ENCODE measurements at places on chromosomes 1 and 21. TPM values are rescaled to one million over a fixed set of nuclear protein-coding genes. Genes with fewer than 3 reads are reported as not detected.
A peak's percentile ranks its signal among the peaks of the same experiment; 100 is the strongest.

The CA6 gene
- 6.4 TPM for total RNA-seq

The EXO5 gene
- 24.2 TPM for total RNA-seq

The HFM1 gene
- not detected for total RNA-seq

The CR1 gene
- total RNA-seq = 0.08 TPM

The TBX15 gene
- total RNA-seq = not detected

The HES3 gene
- not detected for total RNA-seq

The NKAIN1 gene
- 0.63 TPM for total RNA-seq

The GBP2 gene
- 95.8 TPM for total RNA-seq

GRCh38 chr1:226681652-226682493, 57.2 kb downstream of the ITPKB start:
- no peak for DNase-seq

- no peak for DNase-seq
These were observed 11.0 kb upstream of the PGD start for GRCh38 chr1:10387677-10388386.

DNA sequence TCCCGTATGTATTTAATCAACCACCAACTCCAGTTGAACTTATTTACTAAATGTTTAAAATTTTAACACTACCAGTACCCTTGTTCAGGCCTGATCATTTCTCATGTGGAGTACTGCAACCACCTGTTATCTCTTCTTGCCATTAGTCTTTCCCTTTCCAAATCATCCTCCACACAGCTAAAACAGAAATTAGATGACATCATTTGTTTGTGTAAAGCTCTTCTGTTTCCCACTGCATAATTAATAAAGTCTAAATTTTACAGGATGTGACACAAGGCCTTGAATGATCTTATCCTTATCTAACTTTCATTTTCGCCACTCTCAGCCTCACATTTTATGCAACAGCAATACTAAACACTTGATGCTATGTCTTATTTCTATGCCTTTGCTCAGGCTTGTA, 24.4 kb downstream of the GDAP2 start:
- no peak for DNase-seq

- DNase-seq = no peak
These were observed 4.8 kb downstream of the S1PR1 start for GRCh38 chr1:101241485-101242225.

GRCh38 chr1:90443354-90443753, 273.7 kb downstream of the BARHL2 start:
- no peak for DNase-seq

GRCh38 chr1:213448776-213449175, 397.7 kb downstream of the RPS6KC1 start:
- DNase-seq = no peak

GRCh38 chr1:2150801-2151200, 43.8 kb downstream of the FAAP20 start:
- no peak for DNase-seq

DNA sequence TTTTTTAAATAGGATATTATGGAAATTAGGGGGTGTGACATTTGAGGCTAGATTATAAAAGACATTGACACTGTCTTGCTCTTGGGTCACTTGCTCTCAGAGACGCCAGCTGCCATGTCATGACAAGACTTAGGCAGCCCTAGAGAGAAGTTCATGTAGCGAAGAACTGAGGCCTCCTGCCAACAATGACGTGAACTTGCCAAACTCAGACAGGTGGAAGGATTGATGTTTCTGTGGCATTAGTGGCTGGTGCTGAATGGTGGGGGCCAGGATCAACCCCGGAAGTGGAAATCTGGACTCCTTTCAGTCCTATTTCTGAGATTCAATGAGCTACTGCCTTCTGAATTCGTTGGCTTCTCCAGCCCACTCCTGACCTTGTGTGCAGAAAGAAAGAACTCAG, 14.7 kb downstream of the NCF2 start:
- DNase-seq = no peak

GRCh38 chr1:67792103-67792502, 41.2 kb downstream of the GNG12 start:
- no peak for DNase-seq

- no peak for DNase-seq
These were observed 49.4 kb downstream of the LEPR start for GRCh38 chr1:65469889-65470340.

DNA sequence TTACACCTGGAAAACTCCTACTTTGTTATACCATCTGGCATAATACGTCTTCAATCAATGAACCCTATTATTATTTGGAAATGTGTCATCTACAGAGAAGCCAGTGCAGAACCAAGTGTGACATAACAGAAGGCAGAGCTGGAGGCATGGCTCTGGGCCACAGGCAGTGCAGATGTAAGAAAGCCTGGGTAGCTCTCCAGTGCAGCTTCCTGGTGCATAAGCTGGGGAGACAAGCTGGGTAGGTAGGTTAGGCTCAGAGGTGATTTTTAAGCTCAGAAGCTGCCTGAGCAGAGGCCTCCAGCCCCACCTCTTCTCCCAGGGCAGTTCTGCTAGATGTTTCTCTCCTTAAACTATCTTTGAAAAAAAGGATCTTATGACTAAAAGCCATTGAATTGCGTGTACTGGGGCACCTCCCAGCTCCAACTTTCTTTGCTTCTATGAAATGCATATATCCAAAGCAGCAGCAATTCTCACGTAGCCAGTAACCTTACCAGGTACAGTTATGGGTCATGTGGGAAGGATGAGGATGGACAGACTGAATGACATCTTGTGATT, 30.7 kb downstream of the AKNAD1 start:
- no peak for DNase-seq

GRCh38 chr1:22494144-22494543, 42.5 kb downstream of the ZBTB40 start:
- DNase-seq = no peak

GRCh38 chr1:63119575-63120155, 202.7 kb upstream of the FOXD3 start:
- no peak for DNase-seq

- peak; percentile 63 for DNase-seq
These were observed 56.6 kb downstream of the AGPAT3 start for GRCh38 chr21:43921571-43921978.

DNA sequence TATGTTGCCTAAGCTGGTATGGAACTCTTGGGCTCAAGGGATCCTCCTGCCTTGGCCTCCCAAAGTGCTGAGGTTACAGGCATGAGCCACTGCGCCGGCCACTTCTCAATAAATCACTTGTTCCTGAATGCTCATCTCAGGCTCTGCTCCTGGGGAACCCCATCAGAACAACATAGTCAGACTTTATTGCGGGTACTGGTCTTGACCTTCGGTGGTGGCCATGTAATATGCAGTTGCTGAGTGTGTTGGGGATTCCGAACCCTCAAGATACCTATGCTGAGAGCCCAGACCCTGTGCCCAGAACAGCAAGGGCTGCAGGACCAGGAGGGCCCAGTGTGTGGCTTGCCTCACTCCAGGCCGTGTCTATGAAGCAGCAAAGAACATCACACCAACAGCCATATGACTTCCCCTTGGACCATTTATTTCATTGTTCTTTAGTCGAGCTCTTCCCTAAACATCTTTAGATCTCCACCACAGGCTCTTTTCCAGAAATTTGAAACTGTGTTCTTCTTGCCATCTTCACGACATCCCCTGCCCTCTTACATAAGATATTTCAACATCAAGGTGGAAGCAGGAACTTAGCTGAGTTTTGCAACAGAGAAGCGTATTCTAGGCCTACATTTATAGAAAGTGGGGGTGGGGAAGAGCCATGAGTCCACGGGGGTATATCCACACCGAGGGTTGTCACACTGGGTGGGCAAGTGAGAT, 12.7 kb upstream of the SDHB start:
- DNase-seq = no peak
